ENCODE measurements at places on chromosomes 5 and 9.

DNA sequence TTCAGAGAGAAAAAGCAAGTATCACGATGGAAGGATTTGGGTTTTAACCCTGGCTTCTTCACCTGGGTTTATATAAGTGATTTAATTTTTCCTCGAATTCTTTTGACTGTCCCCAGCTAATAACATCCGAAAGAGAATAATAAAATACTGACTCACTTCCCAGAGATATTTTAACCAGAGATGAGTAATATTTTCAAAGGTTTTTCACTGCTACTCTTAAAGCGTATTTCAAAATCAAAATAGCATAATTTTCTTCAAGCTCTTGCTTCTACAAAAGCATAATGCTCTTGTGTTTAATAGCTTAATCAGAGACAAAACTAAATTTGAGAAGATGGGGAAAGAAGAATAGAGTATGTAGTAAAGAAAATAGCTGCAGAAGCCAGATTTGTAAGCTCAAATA, 215.2 kb upstream of the PTGER4 start:
- no peak for DNase-seq

DNA sequence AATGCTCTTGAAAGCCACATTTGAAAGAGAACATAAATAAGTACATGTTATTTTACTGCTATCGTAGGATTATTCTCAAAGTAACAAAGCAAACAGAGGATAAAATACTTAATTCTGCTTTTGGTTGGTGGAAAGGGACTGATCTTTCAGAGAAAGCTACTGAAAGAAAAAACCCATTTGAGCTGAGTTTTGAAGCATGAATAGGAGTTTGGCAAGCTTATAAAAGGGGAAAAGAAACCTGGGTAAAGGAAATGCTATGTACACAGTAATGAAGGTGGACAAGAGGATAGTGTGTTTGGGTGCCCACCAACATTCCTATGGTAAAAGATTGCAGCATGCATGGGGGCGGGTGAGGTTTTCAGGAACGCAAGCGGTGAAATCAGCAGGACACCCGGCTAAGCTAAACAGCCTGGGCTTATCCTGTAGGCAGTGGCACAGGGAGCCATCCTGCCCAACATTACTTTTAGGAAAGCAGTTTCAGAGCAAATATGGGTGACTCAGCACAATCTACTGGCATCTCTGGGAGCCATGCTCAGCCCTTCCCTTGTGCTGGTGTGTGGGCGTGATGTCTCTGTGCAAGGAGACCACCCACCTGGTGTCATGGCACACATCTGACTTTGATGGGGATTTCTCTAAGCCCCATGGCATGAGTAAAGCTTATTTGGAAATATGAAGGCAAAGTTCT, 673.9 kb upstream of the KLF4 start:
- DNase-seq = no peak

- DNase-seq = no peak
Measured at GRCh38 chr5:138529812-138530211, 13.2 kb downstream of the ETF1 start.

- DNase-seq = no peak
Measured at GRCh38 chr9:35688558-35689541, 875 bp downstream of the TPM2 start.

GRCh38 chr5:137264573-137264972, 234.6 kb downstream of the SPOCK1 start:
- no peak for DNase-seq

- no peak for DNase-seq
Measured at GRCh38 chr9:85185486-85186217, 516.1 kb downstream of the NTRK2 start.

DNA sequence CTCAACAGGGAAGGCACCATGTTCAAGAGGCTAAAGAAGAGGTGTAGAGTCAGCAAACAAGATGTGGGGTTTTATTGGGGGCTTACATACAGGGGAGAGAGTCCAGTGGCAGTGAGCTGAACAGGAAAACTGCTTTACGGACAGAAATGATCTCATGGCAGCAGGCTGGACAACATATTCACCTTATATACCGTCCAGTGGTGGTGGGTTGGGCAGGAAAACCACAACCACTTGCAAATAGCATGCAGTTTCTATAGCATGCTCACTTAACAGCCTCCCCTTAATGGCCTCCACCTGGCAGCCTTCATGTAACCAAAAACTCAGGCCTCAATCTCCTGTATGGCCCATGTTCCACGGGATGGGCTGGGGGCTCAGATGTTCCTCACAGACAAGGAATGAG, 5.4 kb downstream of the TNFSF8 start:
- DNase-seq = no peak

DNA sequence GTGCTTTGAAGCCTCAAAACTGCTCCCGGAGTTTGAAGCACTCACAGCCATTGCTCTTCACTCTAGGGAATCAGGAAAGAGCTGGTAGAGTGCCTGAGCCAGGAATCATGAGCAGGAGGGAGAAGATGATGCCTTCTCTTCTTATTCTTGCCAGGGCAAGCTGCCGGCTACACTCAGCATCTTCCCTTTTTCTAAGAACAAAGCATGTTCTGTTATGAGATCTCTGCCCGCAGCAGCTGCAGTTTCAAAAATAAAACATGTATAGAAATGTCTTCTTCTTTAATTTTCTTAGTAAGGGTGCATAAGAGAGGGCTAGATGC, 57.9 kb upstream of the RICTOR start:
- no peak for DNase-seq

GRCh38 chr5:150394131-150394530, 18.6 kb downstream of the CD74 start:
- no peak for DNase-seq

DNA sequence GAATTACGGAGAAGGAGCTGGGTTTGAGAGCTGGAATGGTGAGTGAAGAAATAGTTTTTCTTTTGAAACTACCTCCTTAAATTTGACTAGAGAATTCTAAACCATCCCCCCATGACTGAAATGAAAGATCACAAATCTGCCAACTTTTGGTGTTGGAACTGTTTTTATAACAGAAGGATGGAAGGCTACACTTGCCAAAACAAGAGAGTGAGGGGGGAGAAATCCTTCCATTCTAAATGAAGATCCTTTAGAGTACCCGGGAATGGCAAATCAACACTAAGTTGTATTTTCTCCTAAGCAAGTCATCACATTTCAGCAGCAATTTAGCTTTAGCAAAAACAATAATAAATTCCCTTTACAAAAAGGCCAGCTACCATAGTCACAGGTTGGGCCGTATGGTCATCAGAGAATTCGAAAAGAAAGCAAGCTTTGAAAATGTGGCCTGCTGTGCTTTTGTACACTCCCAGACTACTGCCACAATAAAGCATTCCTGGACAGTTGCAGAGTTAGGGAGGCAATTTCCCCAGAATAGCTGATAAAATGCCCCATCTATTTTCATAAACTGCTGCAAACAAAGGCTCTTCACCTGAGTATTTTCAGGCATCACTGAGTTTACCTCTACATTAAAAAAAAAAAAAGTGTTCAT, 25.0 kb upstream of the FREM1 start:
- no peak for DNase-seq

GRCh38 chr9:126327006-126327713, 531 bp downstream of the MVB12B start:
- no peak for DNase-seq

- no peak for DNase-seq
Measured at GRCh38 chr9:99235926-99236634, 14.0 kb downstream of the SEC61B start.

GRCh38 chr5:35847961-35848360, 8.7 kb upstream of the IL7R start:
- DNase-seq = no peak

DNA sequence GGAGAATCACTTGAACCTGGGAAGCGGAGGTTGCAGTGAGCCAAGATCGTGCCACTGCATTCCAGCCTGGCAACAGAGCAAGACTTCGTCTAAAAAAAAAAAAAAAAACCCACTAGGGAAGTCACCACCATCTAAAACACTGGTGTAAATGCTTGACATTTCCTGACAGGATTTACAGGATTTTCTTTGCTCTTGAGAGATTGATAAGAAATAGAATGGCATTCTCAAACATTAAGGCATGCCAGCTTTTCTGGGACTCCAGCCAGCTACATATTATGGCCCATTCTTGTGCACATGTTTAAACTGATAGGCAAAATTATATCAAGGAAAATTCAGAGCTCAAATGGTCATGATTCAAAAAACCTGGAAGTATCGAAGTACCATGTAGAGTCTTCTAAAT, 28.7 kb downstream of the GTF3C4 start:
- no peak for DNase-seq

DNA sequence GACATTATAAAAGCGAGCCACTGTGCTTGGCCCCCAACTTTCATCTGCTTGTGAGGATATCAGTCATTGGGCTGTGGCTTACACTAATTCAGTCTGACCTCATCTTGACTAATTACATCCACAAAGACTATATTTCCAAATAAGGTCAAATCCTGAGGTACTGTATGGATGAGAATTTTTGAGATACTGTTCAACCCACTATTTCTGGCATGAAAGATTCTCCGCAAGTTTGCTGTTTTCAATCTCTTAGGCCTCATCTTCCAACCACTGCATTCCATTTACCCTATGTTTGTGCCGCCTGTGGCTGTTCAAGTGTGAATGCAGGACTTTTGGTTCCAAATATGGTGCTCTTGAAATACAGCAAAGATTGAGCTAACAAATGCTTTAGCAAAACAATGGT, 400.9 kb upstream of the SGCD start:
- DNase-seq = no peak

GRCh38 chr9:80440724-80441123, 869.0 kb downstream of the TLE4 start:
- DNase-seq = no peak

- DNase-seq = no peak
Measured at GRCh38 chr5:6717687-6718086, 4.5 kb downstream of the TENT4A start.

GRCh38 chr9:131690941-131691573, 48.8 kb downstream of the RAPGEF1 start:
- DNase-seq = no peak

- no peak for DNase-seq
Measured at GRCh38 chr5:50724262-50724661, 57.8 kb downstream of the PARP8 start.

DNA sequence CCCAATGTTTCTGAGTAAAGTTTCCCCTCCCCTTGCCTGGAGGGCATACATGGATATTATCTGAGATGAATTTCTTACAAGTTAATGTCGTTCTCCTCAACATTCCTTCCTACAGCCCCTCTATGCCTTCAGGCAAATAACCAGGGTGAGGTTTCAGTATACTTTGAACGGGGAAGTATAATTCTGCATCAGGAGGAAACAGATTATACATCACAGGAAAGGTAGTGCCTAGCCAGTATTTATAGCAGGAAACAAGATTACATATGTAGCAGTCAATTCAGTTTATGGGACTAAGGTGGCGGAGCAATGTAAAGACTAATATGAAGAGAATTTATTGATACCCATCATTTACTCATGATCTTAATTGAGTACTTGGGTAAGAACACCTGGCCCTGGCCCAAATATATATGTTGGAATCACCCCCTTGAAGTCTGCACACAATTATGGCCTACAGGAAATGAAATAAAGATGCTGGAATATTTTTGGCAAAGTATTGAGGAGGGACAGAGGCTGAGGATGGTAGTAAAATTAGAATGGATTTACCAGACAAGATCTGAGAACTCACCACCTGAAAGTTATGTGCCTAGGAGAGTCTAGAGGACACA, 661.1 kb downstream of the PTPRD start:
- DNase-seq = no peak

- DNase-seq = no peak
Measured at GRCh38 chr9:132989414-132989996, 11.0 kb downstream of the GFI1B start.

GRCh38 chr9:115225459-115226116, 107.6 kb upstream of the TNC start:
- DNase-seq = peak; percentile 43

DNA sequence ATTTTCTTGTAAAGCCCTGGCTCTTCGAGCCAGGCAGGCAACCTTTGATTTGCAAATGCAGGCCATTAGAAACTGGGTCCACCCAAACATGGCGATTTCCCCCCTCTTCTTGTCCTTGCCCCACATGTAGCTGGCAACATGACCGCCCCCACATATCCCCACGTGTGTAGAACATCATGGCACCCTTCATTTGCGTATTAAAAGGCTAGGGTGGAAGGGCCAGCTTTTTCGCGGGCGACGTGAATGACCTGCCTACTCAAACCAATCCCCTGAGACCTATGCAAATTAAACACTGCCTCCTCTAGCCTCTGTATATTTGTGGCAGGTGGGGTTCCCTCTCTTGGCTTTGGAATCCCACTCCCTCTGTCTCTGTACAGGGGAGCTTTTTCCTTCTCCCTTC, 107.0 kb upstream of the CLINT1 start:
- DNase-seq = no peak

GRCh38 chr5:172724242-172725183, 46.5 kb downstream of the DUSP1 start:
- no peak for DNase-seq

DNA sequence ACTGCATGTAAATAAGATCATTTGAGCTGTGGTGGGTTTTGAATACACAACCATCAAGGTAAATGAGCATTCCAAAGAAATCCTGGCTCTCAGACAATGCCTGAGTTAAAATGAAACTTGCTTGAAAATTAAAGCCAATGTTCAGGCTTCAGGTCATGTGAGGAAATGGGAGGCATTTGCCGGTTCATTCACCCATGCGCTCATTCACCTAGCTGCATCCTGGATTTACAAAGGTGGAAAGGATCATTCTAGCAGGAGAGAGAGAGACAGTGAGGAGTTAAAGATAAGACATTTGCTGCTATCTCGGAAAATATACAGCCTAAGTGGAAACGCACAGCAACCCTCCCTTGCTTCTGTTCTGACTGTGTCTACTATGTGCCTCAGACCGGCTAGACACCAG, 143.8 kb upstream of the KLF4 start:
- no peak for DNase-seq

Measured in dorsolateral prefrontal cortex (tissue), 122 donors.